ENCODE measurements at places on chromosomes 11 and 22. TPM values are rescaled to one million over a fixed set of nuclear protein-coding genes. Genes with fewer than 3 reads are reported as not detected.

Gene PGA3
- 26.4 TPM for total RNA-seq

Gene SPDYC
- not detected for total RNA-seq

Gene PSMC3
- total RNA-seq = 62.8 TPM

Gene KCNJ1
- not detected for total RNA-seq

Gene OR51E2
- total RNA-seq = not detected

Gene EMID1
- 25.9 TPM for total RNA-seq

Gene BEST1
- total RNA-seq = 2.6 TPM

Gene PICALM
- 132 TPM for total RNA-seq

Gene TRIM66
- total RNA-seq = 37.2 TPM

Gene OR4A16
- total RNA-seq = not detected

Gene PLA2G6
- total RNA-seq = 41.5 TPM

Gene MS4A3
- not detected for total RNA-seq

Gene FXYD2
- total RNA-seq = 396 TPM

Gene KDELR3
- total RNA-seq = 5.6 TPM

Gene ALDH3B1
- 15.2 TPM for total RNA-seq

Gene PRR33
- not detected for total RNA-seq

Gene RIBC2
- not detected for total RNA-seq

Gene BIK
- total RNA-seq = 1.6 TPM

Gene LAYN
- total RNA-seq = 8.3 TPM

Gene GDPD4
- total RNA-seq = not detected

Gene PKNOX2
- total RNA-seq = 4.9 TPM
